ENCODE measurements at places on chromosomes 2 and 18.

GRCh38 chr2:46610021-46610420 is 130.7 kb downstream of the TMEM247 start:
- DNase-seq = no peak

DNA sequence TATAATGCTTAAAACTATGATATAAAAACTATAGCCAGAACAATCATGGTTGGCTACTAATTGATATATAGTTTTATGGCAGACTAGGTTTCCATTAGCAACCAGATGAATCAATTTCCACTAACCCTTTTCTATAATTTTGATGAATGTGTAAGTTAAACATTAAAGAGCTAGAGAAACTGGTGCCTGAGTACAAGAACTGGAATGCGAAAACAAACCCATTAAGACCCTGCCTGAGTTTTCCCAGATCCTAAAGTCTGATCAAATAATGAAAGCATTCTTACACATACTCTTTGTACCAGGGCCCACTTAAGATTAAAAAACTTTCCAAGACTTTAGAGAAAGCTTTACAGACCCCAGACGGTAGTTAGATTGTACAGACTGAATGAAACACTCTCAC is 21.3 kb downstream of the MRPL19 start:
- DNase-seq = no peak

DNA sequence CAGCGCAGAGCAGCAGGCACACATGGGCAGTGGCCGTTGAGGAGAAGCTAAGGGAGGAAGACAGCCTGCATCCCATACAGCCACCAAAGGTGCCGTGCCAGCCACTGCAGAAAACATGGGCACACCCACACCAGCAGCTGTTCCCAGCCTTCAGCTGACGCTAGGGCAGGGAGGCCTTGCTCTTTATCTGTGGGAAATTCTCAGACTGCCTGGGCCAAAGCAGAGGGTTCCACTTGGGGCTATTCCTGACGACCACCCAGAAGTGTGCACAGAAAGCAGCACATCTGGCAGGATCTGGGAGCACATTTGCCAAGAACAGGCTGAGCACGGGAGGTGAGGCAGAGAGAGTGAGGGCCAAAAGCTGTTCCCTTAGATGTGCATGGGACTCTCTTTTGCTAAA is 101.3 kb upstream of the SOX11 start:
- no peak for DNase-seq

DNA sequence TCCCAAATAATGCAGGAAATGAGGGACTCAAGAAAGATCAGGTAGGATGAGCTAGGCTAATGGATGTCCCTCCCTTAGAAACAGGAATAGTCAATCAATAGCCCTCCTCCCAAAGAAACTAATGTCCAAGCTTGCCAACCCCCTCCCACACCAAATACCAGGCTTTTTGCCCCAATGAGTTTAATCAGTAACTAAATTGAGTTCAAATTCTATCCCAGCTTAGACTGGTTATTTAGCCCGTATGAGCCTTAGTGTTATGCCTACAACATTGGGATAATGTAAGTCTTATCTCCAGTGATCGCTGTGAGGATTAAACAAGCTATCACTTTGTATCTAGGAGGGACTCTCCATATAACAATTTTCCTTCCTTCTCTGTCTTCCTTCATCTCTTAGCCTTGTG is 310.7 kb downstream of the DPP10 start:
- no peak for DNase-seq

DNA sequence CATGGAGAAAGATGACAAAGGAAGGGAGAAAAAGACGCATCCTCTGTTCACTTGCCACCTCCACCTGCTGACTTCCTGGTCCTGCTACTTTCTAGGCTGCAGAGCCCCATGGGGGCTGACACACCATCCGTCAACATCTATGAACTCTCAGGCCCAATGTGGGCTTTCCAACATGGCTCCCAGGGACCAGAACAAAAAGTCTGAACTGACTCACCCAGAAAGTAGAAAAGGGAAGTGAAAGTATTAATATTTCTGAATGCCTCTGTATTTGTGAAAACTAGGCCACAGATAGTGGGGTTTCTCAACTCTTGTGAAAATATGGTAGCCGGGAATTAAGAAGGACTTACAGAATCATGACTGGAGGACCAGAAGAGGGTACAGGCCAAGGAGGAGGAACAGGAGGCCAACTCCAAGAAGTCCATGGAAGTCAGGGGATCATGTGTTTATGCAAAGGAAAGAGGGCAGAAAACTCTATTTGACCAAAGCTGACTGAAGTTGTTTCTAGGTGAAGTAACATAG is 123.1 kb upstream of the CAB39 start:
- DNase-seq = no peak

All from NCI-H446 treated with DMSO at 0.1 percent for 48 hours (cell line).